Airway epithelial cell (primary cell): ENCODE measurements at places on chromosomes 4 and X. TPM values are rescaled to one million over a fixed set of nuclear protein-coding genes. Genes with fewer than 3 reads are reported as not detected.

CCKAR gene
- not detected in 2 replicates for total RNA-seq

TGIF2LX gene
- total RNA-seq, result not detected in 2 replicates

DCLK2 gene
- total RNA-seq, result 0.07 and 0.19 TPM in 2 replicates

MSX1 gene
- 0.14 TPM in 1 of 2 replicates, not detected in the other for total RNA-seq

TCEAL2 gene
- 0.09 TPM in 1 of 2 replicates, not detected in the other for total RNA-seq

SLC6A14 gene
- total RNA-seq, result 37.3 and 54.2 TPM in 2 replicates

GRIA3 gene
- 0.21 and 0.28 TPM in 2 replicates for total RNA-seq
